ENCODE measurements at places on chromosomes 4 and X. TPM values are rescaled to one million over a fixed set of nuclear protein-coding genes. Genes with fewer than 3 reads are reported as not detected.

DNA sequence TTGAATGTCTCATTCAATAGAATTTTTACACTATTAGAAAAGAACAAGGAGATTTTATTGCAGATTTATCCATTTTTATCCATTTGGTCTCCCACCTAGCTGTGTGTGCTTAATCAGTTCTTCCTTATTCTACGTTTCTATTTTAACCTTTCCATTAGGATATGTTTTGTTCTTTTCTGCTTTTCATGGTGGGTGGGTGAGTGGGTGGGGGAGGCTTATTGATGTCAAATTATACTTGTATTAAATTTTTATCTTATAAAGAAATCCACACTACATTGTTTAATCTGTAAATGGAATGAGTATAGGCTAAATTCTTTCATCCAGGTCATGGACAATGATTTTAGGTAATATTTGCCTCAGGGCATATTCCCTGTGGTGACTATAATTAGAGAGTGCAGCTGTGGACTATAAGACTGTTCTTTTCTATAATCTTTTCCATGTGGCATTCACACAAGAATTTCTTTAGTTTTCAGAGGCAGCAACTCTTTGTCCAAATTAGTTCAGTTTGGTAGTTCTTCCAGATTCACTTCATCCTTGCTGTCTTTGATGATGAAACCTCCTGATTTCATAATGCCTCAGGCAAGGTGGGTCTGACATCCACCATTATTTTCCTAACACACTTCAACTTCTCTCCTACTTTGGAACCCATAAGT, 2451.8 kb downstream of the PCDH7 start:
- DNase-seq, result no peak

DNA sequence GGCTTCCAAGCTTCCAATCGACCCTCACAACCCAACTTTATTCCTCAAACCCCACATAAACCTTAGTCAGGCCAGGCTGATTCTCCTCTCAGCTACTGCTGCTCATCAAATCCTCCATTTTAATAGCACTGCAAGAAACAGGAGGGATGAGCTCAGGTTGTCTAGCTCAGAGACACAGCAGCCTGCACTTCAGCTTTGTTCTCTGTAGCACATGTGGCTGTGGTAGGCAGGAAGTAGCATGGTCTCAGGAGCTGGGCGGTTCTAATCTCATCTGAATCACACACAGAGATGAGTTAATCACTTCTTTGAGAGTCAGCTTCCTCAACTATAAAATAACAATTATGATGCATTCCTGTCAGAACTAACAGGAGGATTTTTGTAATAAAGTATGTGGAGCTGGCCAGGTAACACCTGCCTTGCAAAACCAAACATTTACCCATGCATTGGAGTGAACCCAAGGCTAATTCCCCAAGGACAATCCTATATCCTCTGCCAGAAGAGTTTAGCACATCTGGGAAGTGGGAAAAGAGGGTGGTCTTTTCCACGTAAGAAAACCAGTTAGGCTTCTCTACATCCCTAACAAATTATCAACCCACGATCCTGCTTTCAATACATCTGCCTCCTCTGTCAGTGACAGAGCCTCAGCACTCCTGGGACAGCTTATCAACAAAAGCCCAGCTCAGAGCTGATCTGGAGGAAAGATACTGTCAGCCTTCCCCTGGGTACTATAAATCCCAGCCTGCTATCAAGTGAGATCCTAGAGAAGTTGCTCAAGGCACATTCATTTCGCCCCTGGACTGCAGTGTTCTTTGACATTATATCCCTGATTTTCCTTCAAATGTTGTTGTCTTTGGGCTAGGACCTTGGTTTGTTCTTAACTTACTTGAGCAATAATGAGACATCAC, 32.8 kb downstream of the ELOVL6 start:
- peak; percentile 50 for DNase-seq

DNA sequence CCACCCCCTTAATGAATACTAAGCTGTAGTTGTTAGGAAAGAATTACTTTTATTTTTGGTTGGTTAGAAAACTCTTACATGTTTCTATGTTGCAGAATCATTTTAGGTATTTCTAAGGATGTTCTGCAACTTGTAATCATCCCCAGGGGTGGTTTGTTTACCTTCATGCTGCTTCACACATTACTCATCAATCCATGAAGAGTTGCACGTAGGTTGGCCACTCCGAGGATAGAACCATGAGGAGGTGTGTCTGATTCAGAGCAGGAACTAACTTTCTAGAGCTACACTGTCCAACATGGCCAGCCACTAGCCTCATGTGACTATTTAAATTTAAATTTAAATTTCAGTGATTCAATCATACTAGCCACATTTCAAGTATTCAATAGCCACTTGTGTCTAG, 127.2 kb upstream of the FRMPD4 start:
- DNase-seq, result peak; percentile 53

DNA sequence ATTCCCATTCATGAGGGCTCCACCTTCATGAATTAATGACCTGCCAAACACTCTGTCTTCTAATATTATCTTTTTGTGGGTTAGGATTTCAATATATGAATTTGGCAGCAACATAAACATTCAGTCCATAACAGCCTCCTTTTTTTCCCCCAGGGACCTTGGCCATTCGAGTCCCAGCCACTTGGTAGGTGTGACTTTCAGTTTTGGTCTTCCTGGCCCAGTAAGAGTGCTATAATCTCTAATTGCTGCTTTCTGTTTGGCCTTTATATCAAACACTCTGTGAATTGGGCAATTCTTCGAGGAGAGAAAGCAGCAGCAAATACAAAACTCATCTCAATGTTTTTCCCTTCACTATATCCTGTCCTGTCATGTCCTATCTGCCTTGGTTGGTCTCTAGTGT, 12.4 kb upstream of the RADX start:
- DNase-seq, result no peak

DNA sequence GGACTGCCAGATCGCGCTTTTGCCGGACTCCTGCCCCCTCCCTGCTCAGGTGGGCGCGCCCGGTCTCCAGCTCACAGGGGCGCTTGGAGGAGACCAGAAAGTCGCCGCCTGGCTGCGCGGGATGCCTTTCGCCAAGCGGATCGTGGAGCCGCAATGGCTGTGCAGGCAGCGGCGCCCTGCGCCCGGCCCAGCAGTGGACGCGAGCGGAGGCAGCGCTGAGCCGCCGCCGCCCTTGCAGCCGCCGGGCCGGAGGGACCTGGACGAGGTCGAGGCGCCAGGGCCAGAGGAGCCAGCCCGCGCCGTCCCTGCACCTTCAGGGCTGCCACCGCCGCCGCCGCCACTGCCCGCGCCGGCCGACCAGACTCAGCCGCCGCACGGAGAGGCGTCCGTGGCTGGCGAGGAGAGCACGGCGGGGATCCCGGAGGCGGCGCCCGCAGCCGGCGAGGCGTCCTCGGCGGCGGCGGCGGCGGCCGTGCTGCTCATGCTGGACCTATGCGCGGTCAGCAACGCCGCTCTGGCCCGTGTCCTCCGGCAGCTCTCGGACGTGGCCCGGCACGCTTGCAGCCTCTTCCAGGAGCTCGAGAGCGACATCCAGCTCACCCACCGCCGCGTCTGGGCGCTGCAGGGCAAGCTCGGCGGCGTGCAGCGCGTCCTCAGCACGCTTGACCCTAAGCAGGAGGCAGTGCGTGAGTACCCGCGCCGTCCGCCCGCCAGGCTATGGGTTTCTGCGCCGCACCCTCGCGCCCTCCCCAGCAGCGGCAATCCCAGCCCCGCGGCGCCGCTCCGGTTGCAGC, 834 bp downstream of the NHS start:
- DNase-seq, result peak; percentile 43

DNA sequence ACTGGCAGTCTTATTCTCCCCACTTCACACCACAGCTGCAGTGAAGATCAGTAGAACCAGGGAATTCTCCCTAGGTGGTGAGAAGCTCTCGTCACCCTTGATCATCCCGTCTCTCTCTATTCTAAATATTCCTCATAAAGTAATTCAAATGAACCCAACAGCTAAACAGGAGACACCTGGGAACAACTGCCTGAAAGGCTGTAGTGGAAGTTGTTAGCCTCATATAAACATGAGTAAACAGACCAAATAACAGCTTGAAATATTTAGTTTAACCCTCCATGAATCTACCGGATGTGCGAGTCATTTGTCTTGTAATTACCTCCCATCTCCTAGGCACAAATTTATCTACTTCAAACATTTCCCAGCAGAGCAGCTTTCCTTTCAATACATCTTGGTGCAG, 30.4 kb upstream of the APELA start:
- no peak for DNase-seq

- peak; percentile 11 for DNase-seq
Observed at GRCh38 chr4:54719378-54719777, 61.6 kb downstream of the KIT start.

DNA sequence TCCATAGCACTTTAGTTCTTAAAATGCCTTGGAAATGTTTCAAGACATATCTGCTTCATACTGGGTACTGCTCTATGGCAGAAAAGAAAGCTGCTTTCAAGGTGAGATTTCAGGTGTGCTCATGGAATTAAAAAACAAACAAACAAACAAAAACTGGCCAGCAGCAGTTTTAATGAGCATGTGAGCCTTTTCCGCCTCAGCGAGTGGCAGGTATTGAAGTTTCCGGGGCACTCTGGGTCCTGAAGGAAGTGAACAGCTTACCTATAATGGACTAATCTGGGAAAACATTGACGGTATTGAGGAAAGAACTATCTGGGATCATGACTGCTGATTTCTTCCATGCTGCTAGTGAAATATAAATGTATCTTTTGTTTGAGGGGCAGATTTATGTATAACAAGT, 194.6 kb downstream of the MAML3 start:
- DNase-seq, result no peak

GRCh38 chr4:144174401-144175067, 34.0 kb upstream of the GYPA start:
- peak; percentile 76 for DNase-seq

- DNase-seq, result no peak
Observed at GRCh38 chr4:59127743-59128142, 2017.6 kb upstream of the IGFBP7 start.

DNA sequence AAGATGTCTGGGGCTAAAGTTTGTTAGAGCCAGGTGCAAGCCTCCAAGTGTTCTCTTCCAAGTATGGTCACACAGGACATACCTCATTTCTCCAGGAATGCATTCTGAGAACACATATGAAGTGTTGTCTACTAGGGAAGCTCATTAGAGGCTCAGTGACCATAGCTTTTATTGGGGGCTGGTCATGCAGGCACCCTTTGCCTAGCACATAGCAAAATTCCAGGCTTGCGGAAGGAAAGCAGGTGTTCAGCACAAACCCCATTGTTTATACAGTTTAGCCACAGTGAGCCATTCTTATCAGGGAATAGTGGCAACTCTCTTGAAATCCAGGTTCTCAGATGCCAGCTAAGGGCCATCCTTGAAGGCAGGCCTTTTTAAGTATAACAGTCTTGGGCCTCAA, 339.4 kb upstream of the ZCCHC13 start:
- DNase-seq, result no peak

DNA sequence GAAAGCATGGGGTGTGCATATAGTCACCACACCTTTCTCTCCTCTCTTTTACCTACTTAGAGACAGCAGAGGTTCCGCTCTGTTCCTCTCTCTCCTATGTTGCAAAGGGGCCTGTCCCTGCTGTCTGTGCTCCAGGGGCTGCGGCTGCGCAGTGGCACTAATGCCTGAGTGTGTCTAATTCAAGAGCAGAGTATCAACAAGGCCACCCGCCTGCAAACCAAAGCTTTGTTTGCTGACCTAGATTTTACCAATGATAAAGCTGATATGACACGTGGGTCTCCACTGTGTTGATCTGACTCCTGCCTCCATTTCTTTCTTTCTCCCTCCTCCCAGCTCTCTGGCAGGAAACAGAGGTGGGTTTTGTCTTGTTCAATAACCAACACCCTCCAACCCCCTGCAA, 74.9 kb downstream of the NSG1 start:
- no peak for DNase-seq

DNA sequence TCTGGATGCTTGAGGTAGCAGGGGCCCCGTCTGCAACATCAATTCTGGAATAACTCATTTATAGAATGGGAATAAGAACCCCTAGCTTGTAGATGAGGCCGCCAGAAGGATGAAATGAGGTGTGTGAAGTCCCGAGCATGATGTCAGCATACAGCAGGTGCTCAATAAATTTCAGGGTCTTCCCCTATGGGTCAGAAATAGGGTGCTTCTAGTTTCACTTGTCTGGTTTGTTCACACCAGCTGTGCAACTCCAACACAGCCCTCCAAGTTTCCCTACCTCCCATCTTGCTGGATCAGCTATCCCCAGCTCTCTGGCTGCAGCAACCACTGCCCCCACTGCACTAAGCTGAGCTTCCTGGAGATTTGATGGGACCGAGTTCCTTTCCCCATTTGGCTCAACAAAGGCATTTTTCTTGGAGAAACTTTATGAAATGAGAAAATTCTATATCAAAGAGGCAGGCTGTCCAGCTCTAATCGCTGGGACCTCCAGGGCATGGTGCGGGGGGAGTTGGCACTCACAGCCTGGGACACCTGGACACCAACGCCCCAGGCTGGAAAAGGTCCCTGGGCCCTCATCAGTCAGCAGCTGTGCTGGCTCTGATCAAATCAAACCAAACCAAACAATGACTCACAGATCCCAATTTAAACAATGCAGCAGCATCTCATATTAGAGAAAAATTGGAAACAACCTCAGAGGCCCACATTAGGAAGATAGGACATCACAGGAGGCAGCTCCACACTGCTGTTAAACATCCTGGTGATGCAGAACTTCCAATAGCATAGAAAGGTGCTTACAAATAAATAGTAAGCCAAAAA, 13.3 kb downstream of the SLC2A9 start:
- DNase-seq, result peak; percentile 57

GRCh38 chr4:14269824-14270223, 642.3 kb upstream of the BOD1L1 start:
- no peak for DNase-seq

- DNase-seq, result peak; percentile 92
Observed at GRCh38 chrX:131617182-131617581, 73.3 kb downstream of the OR13H1 start.

GRCh38 chr4:156197216-156197615, 243.6 kb upstream of the CTSO start:
- DNase-seq, result no peak

DNA sequence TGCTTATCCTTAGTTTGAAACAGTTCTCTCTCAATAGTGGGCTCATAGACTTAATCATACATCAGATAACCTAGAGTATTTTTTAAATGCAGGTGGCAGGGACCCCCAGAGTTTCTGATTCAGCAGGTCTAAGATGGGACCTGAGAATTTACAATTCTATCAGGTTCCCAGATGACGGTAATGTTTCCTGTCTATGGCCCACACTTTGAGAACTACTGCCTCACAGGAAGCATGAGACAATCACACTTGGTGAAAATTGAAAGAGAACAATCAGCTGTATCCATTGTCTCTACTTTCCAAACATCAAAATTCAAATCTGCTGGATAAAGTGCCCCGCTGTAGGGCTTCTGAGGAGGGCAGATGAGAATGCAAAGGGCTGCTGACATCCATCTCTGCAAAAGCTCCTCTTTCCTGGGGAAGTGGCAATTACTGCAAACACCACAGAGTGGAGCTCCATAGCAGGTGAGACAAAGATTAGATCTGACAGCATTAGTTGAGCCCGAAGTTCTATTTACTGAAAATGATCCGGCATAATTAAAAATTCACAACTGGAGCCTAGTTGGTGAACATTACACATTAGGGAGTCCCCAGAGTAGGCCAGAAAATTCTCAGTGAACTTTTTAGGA, 187.8 kb upstream of the MBNL3 start:
- no peak for DNase-seq

GRCh38 chrX:121831601-121832000, 784.2 kb downstream of the GLUD2 start:
- DNase-seq, result no peak

The TCEAL7 gene
- 32.5 TPM for total RNA-seq

The DRP2 gene
- 0.50 TPM for total RNA-seq

The SATL1 gene
- total RNA-seq, result not detected

The GNRHR gene
- not detected for total RNA-seq

The SRPX gene
- 91.2 TPM for total RNA-seq

The PAGE1 gene
- not detected for total RNA-seq

The XK gene
- 0.17 TPM for total RNA-seq

The ITIH6 gene
- not detected for total RNA-seq

The IL3RA gene
- total RNA-seq, result not detected
